ENCODE measurements at places on chromosomes 6 and 20. TPM values are rescaled to one million over a fixed set of nuclear protein-coding genes. Genes with fewer than 3 reads are reported as not detected.

DNA sequence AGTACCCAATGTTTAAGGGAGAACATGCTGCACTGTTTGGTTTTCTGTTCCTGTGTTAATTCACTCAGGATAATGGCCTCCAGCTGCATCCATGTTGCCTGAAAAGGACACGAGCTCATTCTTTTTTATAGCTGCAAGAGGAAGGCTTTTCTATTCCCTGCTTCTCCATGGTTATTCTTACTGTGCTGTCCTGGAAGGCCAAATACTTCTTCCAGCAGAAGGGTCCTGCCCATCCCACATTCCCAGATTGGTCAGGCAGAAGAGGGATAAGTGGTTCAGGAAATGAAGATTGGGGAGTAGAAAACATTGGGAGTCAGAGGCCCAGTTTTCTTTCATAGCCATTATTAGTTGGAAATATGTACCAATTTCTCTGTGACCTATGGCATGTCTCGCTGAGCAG is 122.4 kb downstream of the TCP11 start:
- H3K4me3 ChIP-seq: peak overlapping the region; percentile 62
- H3K27ac ChIP-seq: peak overlapping the region; percentile 91
- no peak for DNase-seq

GRCh38 chr6:3920321-3920720 is 71.1 kb downstream of the FAM50B start:
- no peaks in the 10 kb centered on the region for H3K36me3 ChIP-seq
- no peak overlapping the region for H3K27ac ChIP-seq
- DNase-seq: no peak
- H3K27me3 ChIP-seq: no peaks in the 10 kb centered on the region

DNA sequence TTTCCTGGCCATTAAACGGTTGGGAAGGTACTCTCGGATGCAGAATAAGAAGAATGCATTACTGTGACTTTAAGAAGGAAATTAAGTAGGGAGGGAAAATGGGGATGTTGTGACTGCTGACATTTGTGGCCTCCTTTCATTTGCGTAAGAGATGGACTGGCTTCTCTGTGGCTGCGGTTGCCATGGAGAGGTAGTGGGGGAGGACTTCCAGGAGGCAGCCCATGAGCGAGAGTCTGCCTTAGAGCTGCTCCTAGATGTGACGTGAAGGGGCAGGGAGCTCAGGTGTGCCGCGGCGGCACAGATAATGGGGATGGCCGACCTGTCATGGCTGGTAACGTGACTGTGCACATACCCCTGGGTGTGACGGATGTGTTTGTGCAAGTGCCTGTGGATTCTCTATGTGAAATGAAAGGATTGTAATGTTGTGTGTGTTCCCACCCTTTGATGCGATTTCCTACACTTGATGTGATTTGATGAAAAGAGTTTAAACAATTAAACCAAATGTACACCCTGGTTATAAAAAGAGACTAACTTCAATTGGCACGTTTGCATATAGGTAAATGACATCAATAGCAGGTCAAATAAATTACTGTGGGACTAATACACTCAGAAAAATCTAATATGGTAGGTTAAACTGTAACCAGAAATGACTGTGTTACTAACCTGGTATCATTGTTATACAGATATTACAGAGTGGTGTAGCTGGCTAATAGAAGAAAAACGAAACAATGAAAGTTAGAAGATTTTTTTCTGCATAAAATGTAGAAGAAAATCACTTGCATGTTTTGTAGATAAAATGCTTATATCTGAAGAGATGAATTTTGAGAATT is 48.9 kb downstream of the HIVEP1 start:
- H3K4me1 ChIP-seq: peaks cover 33% of the 10 kb centered on the region
- H3K4me3 ChIP-seq: no peak overlapping the region
- H3K27me3 ChIP-seq: no peaks in the 10 kb centered on the region
- no peak overlapping the region for H3K27ac ChIP-seq
- DNase-seq: peak; percentile 49
- H3K36me3 ChIP-seq: no peaks in the 10 kb centered on the region

GRCh38 chr6:35179901-35180535 is 33.7 kb upstream of the SCUBE3 start:
- no peaks in the 10 kb centered on the region for H3K36me3 ChIP-seq
- no peaks in the 10 kb centered on the region for H3K27me3 ChIP-seq
- DNase-seq: no peak
- H3K4me1 ChIP-seq: peaks cover 38% of the 10 kb centered on the region
- H3K4me3 ChIP-seq: no peak overlapping the region

FOXP4 gene
- total RNA-seq: 16.8 TPM

PLCG1 gene
- 55.9 TPM for total RNA-seq

ABRACL gene
- total RNA-seq: 3.2 TPM

DNA sequence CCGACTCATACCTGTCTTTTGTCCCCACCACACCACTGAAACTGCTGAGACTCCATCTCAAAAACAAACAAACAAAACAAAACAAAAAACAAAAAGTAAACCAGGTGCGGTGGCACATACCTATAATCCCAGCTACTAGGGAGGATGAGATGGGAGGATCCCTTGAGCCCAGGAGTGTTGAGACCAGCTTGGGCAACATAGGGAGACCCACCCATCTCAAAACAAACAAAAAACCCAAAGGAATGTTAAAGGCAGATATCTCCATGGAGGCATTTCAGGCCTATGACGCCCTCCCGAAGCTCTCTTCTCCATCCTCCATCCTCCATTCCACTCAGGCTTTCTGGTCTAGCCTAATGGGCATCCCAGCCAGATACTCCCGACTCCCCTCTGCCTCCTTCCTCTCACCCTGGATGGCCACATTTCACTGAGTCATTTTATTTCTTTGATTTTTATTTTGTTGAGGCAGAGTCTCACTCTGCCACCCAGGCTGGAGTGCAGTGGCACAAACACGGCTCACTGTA is 3.2 kb upstream of the SLC4A11 start:
- no peak overlapping the region for H3K4me3 ChIP-seq
- H3K36me3 ChIP-seq: no peaks in the 10 kb centered on the region
- peaks cover 29% of the 10 kb centered on the region for H3K4me1 ChIP-seq
- no peak overlapping the region for H3K27ac ChIP-seq

SEMG1 gene
- not detected for total RNA-seq

GRCh38 chr20:1319051-1319450 is 9.9 kb downstream of the SDCBP2 start:
- H3K36me3 ChIP-seq: no peaks in the 10 kb centered on the region
- no peaks in the 10 kb centered on the region for H3K27me3 ChIP-seq
- peaks cover 26% of the 10 kb centered on the region for H3K4me1 ChIP-seq

DNA sequence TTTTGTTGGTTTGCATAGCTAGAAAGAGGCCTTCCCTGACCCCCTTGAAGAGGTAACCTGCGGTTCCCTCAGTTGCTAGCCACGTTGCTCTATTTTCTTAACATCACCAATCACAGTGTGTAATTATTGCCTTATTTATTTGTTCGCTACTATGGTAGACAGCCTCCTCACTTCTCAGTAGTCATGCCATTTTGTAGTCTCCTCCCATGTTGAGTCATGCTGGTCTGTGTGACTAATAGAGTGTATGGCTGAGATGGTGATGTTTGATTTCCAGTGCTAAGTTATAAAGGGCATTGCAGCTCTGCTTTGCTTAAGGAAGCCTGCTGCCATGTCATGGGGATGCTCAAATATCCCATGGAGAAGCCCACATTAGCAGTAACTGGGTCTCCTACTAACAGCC is 236.6 kb upstream of the CHD6 start:
- DNase-seq: no peak
- H3K27ac ChIP-seq: no peak overlapping the region
- H3K27me3 ChIP-seq: no peaks in the 10 kb centered on the region

CST2 gene
- 0.56 TPM for total RNA-seq

CALHM4 gene
- total RNA-seq: not detected

DNA sequence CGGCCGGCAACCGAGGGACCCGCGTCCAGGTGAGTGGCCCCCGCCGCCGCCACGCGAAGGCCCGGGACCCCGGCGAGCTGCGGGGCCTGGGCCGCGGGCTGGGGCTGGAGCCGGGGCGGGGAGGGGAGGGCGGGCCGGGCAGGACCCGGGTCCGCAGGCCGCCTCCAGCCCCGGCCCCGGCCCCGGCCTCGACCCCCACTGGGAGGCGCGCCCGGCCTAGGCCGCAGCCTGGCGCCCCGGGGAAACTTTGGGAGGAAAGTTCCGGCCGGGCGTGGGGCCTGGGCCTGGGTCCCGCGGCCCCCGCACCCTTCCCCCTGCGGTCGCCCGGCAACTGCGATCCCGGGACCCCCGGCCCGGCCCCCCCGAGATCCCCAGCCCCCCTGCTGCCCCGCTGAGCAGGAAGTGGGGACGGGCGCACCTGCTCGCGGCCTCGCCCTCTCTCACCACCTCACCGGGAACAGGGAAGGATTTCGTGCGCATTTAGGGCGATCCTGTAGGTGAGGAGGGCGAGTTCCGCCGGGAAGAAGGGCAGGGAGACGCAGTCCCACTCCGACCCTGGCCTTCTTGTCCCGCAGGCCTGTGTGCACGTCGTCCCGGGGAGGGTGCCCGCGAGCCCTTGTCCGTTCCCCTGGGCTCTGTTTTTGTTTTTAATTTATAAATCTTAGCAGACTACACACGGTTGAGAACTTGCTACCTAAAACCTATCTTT is 402 bp downstream of the OSBPL2 start:
- no peak for DNase-seq
- no peaks in the 10 kb centered on the region for H3K36me3 ChIP-seq
- peak overlapping the region; percentile 87 for H3K27ac ChIP-seq
- peaks cover 76% of the 10 kb centered on the region for H3K4me1 ChIP-seq

GRCh38 chr6:96066376-96066775 is 50.6 kb downstream of the FUT9 start:
- H3K4me1 ChIP-seq: no peaks in the 10 kb centered on the region
- H3K27me3 ChIP-seq: no peaks in the 10 kb centered on the region
- no peak for DNase-seq

GRCh38 chr20:59738851-59739250 is 134.5 kb downstream of the PHACTR3 start:
- H3K4me3 ChIP-seq: no peak overlapping the region
- no peaks in the 10 kb centered on the region for H3K36me3 ChIP-seq
- H3K4me1 ChIP-seq: no peaks in the 10 kb centered on the region
- DNase-seq: no peak

DNA sequence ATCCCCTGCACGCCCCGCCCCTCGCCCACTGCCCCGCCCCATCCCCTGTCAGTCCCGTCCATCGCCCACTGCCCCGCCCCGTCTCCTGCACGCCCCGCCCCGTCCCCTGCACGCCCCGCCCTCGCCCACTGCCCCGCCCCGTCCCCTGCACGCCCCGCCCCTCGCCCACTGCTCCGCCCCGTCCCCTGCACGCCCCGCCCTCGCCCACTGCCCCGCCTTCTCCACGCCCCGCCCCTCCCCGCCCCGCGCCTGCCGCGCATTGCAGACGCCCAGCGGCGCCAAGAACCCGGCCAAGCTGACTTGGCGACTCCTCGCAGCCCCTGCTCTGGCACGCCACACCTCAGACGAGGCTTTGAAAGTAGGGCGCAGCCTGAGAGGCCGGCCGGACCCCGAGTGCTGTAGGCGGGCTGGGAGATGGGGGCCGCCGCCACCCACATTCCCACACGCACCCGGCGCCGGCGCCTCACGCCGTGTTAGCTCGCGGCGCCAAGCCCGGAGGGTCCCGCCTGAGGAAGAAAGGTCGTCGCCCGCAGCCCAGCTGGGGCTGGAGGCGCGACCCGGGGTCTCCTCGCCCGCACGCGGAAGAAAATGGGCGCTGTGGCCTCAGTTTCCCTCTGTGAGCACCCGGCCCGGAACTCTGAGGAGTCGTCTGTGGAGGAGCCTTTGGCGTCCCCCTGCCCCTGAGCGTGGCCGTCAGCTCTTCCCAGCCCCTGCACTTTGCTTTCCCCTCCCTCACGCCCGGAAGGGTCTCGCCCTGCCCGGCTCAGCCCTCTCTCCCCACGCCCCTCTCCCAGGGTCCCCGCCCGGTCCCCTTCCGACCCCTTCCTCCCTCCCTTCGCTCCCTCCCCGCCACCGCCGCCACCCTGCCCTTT is at the start of gene RAD21L1:
Gene RAD21L1 (plus strand): TSS at position 262 of the 872 bp plus-strand sequence. CDS start 2,410 bp downstream, outside the sequence.
- peak within 1 kb of the TSS; percentile 42 for H3K27ac ChIP-seq
- no peaks in the 10 kb centered on the region for H3K36me3 ChIP-seq
- peak within 1 kb of the TSS; percentile 71 for H3K4me3 ChIP-seq
- peaks cover 33% of the 10 kb centered on the region for H3K27me3 ChIP-seq
- peaks cover 15% of the 10 kb centered on the region for H3K4me1 ChIP-seq
- DNase-seq: peak; percentile 86

DNA sequence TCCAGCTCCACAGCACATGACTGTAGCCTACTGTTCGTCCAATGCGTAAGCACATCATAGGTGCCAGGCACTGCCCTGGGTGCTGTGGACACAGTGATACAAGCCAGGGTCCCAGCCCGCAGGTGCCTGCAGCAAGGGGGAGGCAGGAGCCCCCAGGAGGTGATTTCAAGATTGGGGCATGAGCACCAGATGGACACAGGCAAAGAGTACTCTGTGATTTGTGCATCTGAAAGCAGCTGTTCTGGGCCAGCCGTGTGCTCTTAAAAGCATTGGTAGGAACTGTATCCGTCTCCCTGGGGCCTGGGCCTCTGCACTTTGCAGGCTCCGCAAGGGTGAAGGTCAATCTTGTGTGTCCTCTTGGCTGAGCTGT is 149.8 kb downstream of the SYCP2 start:
- H3K27ac ChIP-seq: no peak overlapping the region
- no peaks in the 10 kb centered on the region for H3K27me3 ChIP-seq
- DNase-seq: no peak
- H3K36me3 ChIP-seq: no peaks in the 10 kb centered on the region

DNA sequence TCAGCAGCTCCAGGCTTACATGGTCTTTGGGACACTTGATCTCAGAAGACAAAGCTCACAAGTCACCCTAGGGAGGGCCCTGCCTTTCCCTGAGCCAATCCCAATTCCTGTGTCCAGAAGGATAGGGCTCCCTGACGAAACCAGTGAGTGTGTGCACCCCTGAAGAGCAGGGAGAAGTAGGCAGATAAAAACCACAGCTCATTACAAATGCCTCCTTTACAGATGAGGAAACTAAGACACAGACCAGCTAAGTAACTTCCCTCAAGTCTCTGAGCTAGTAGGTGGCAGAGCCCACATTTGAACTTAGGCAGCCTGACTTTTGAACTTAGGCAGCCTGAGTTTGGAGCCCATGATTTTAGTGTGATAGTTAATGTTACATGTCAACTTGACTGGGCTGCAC is 6.7 kb upstream of the ZFAND3 start:
- no peak overlapping the region for H3K4me3 ChIP-seq
- no peaks in the 10 kb centered on the region for H3K27me3 ChIP-seq
- no peaks in the 10 kb centered on the region for H3K4me1 ChIP-seq
- no peak overlapping the region for H3K27ac ChIP-seq
- no peak for DNase-seq

KCNS1 gene
- not detected for total RNA-seq

C20orf202 gene
- 0.43 TPM for total RNA-seq

C20orf204 gene
- 0.26 TPM for total RNA-seq

- DNase-seq: no peak
- no peaks in the 10 kb centered on the region for H3K27me3 ChIP-seq
- H3K27ac ChIP-seq: no peak overlapping the region
- H3K4me3 ChIP-seq: no peak overlapping the region
- no peaks in the 10 kb centered on the region for H3K4me1 ChIP-seq
- no peaks in the 10 kb centered on the region for H3K36me3 ChIP-seq
These were observed 176.2 kb upstream of the AHI1 start for GRCh38 chr6:135673501-135674309.

TRDN gene
- total RNA-seq: 540 TPM

All from heart left ventricle (tissue), 16 donors.